ENCODE measurements at places on chromosomes 2 and 18.

DNA sequence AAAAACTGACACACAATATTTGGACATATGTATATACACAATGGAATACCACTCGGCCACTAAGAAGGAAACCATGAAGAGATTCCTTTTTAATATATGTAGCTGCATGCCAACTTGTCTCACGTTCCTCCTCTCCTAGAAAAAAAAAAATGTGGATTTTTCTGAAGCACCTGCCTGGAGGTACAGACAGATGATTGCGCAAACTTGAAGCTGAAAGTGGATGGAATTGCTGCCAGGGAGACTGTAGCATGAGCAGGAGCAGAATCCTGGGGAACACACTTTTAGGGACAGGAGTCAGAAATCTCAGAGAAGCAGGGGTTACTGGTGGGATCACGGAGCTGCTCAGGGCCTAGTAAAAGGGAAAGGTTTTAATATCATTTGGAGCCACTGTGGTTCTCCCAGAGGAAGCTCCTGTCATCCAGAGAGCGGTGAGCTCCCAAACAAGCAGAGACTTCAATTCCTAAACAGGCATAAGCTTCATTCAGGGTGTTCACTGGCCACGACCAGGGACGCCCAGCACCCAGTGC, 640 bp upstream of the SPR start:
- DNase-seq: no peak

DNA sequence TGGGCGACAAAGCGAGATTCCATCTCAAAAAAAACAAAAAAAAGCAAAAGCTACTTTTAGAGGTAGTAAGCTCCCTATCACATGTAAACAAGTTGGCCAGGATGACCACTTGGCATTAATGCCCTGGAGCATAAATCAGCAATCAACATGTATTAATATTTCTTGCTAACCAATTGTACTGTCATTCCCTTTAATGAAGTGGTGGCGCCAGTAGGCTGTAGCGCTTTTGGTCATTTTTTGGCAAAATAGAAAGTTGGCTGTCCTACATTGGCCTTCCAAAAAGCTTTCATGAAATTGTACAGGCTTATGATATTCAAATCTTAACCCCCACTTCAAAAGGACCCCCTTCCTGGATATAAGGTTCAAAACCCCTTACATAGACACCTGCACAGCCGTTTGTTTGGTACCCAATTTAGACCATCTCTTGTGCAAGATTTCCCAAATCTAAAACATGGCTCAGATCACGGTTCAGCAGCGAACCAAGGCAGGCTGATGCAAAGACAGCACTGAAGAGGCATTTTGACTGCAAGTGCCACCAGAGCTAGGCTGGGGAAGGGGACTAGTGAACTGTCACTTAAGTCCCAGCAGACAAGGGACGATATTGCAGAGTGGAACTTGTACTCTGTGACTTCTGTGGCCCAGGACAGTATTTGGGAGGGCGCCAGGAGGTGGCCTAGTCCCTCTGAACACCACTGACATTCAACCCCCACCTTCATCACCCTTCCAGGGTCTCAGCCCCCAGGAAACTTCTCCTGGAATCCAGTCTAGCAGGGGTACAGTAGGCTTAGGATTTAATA, 31.9 kb downstream of the SMAD7 start:
- DNase-seq: no peak

- DNase-seq: no peak
Observed at GRCh38 chr2:190859347-190860297, 21.0 kb upstream of the GLS start.

GRCh38 chr2:28359222-28360057, 33.2 kb upstream of the FOSL2 start:
- DNase-seq: no peak

GRCh38 chr2:19362755-19363473, 4.5 kb upstream of the OSR1 start:
- peak; percentile 51 for DNase-seq

GRCh38 chr2:84290537-84290936, 168.5 kb downstream of the SUCLG1 start:
- no peak for DNase-seq

DNA sequence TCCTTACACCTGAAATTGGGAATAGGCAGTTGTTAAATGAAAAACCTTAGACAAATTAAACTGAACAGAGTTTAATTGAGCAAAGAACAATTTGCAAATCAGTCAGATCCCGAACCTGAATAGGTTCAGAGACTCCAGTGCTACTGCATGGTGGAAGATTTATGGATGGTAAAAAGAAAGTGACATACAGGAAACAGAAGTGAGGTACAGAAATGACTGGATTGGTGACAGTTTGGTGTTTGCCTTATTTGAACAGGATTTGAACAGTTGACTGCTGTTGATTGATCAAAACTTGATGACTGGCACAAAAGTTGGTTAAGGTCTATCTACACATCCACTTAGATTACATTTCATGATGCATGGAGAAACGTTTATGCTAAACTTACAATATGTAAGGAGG, 248.8 kb downstream of the HNMT start:
- no peak for DNase-seq

DNA sequence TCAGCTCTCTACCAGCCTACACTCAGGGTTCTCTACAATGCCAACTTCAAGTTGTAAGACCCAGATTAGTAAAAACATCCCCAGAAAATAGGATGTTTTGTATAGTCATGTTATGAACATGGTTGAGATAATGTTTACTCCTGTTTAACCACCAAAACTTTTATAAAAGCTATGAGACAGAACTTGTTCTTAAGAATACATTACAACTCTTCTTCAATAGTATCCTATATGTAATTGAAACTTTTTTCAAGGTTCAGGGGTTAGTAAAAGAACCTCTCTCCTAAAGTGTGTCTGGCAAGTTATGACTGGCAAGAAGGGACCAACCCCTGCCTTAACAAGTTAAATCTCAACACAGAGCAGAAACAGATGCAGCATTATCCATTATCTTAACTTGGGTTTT, 118.8 kb upstream of the STK17B start:
- no peak for DNase-seq

DNA sequence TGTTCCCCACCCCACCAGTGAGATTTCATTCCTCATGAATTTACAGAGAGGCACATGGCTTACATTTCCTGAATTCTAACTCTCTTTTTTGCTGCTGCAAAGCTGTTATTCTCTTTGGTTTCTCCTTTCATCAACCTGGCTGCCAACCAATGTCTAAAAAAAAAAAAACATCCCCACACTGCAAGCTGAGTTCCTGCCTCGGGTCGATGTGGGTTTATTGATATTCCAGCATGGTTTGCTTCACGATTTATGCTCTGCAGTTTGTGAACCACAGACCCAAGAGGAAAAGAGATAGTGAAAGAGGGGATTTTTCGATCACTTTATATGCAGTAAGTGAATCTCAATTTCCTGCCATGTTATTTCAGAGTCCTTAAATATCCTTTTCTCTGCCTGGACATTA, 363.6 kb downstream of the LPIN1 start:
- DNase-seq: no peak

GRCh38 chr2:10343658-10344057, 41.0 kb downstream of the HPCAL1 start:
- DNase-seq: no peak

DNA sequence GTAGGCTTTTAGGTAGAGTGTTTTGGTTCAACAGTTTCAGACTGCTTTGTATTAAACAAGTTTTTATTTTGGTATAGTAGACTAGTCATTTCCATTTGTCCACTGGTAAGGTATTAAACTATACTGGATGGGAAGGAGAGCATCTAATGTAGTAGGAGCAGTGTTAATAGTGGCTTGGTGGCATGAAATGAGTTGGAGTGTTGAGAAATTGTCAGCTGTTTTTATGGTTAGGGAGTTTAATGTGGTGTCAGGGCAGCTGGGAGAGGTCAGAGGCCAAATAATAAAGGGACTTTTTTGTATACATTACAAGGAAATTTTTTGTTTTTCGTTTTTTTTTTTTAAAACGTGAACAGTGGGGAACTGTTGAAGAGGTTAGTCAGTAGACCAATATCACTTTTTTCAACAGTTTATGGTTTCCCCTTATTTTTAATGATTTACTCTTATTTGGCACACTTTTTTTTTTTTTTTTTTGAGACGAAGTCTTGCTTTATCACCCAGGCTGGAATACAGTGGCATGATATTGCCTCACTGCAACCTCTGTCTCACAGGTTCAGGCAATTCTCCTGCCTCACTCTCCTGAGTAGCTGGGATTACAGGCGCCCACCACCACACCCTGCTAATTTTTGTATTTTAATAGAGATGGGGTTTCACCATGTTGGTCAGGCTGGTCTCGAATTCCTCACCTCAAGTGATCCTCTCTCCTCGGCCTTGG, 21.2 kb downstream of the ACTR3 start:
- no peak for DNase-seq

DNA sequence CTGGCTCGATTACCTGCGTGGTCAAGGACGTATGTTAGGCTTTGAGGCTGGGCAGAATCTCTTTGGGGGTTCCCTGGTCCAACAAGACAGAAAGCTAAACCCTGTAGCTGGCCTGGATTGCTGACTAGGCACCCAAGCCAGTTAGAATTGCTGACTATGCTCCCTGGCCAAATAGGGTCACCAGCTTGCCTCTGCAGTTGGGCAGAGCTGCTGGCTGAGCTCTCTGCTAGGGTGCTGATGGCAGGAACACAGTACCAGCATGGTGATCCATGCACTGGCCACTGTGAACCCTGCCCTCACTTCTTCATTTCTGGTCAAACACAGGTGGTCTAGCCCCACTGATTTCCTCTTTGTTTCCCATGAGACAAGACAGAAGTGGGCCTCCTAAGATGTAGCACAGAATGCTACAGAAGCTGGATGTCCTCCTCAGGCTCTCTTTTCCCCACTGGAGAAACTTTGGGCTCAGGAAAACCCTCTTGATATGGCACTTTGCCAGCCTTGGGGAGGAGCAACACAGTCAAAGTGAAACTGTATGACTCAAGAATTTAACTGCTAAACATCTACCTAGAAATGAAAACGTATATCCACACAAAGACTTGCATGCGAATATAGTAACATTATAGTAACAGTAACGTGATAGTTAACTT, 20.8 kb downstream of the SP140L start:
- no peak for DNase-seq

GRCh38 chr2:150484006-150484405, 3.5 kb downstream of the RND3 start:
- DNase-seq: no peak

- DNase-seq: no peak
Observed at GRCh38 chr2:132620115-132620514, 49.9 kb downstream of the LYPD1 start.
